AG09309 (cell line): ENCODE measurements at places on chromosomes 1 and 21.

DNA sequence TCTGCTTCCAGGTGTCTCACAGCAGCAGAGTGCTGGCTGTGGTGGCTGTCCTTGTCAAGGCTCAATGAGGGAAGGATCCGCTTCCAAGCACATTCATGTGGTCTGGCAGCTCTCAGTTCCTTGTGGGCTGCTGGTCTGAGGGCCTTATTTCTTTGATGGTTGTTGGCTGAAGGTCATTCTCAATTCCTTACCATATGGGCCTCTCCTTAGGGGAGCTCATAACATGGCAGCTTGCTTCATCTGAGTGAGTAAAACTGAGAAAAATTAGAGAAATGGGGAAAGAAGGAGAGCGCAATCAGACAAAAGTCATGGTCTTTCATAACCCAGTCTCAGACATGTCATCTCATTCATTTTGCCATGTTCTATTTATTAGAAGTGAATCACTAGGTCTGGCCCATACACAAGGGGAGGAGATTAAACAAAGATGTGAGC is 81.7 kb upstream of the TSPAN2 start:
- no peak for DNase-seq

GRCh38 chr1:92992054-92992453 is 30.8 kb upstream of the DIPK1A start:
- DNase-seq = no peak

DNA sequence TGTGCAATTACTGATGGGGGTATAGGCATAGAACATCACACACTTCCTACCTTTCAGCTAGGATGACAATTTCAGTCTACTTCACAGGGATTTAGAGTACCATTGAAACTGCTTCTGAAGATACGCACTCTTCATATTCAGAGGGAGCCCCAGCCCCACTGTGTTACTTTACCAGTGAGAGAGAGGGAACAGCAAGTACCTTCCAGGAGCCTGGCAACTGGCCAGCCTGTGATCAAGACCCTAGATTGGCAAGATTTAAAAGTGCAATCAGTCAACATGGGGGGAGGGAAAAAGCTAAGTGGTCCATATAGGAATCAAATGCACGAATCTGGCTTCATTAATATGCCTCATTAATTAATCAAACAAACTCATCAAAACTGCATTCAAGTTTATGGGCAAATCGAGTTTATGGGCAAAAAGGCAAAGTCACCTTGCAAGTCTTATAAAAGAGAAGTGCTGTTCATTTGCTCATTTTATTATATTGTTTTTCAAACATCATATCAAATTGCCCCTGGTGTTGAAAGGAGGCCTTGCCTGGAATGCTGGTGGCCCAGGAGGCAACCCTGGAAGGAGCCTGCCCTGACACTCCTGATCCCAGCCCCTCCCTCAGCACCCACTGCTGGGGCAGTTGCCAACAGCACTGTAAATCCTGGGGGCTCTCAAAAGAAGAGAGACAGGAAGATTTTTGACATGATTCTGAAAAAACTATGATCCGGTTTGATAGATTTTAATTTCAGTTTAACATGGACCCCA is 184.9 kb upstream of the DPT start:
- DNase-seq = no peak

GRCh38 chr1:223000632-223001031 is 142.4 kb downstream of the TLR5 start:
- DNase-seq = no peak

DNA sequence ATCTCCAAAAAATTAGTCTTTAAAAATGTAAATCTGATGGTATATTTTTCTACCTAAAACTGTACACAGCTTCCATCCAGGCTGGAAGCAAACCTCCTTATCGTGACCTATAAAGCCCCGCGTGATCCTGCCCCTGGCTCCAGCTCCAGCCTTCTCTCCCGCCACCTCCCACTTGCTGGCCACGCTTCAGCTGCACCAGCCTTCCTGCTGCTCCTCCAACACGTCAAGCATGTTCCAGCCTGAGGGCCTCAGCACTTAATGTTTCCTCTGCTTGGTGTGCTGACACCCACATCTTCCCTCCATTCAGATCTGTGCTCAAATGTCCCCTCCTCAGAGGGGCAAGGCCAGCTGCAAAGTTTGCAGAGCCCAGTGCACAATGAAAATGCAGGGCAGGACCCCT is 123.5 kb upstream of the MAGI3 start:
- DNase-seq = no peak

GRCh38 chr1:236578661-236579060 is 25.7 kb downstream of the HEATR1 start:
- DNase-seq = no peak
